ENCODE measurements at places on chromosomes 13 and 19. TPM values are rescaled to one million over a fixed set of nuclear protein-coding genes. Genes with fewer than 3 reads are reported as not detected.

GRCh38 chr13:91185294-91185863, 162.1 kb upstream of the MIR17HG start:
- no peak for DNase-seq

The FFAR2 gene
- not detected for total RNA-seq

- DNase-seq = no peak
These were observed 160.4 kb upstream of the PCDH9 start for GRCh38 chr13:67390462-67391086.

DNA sequence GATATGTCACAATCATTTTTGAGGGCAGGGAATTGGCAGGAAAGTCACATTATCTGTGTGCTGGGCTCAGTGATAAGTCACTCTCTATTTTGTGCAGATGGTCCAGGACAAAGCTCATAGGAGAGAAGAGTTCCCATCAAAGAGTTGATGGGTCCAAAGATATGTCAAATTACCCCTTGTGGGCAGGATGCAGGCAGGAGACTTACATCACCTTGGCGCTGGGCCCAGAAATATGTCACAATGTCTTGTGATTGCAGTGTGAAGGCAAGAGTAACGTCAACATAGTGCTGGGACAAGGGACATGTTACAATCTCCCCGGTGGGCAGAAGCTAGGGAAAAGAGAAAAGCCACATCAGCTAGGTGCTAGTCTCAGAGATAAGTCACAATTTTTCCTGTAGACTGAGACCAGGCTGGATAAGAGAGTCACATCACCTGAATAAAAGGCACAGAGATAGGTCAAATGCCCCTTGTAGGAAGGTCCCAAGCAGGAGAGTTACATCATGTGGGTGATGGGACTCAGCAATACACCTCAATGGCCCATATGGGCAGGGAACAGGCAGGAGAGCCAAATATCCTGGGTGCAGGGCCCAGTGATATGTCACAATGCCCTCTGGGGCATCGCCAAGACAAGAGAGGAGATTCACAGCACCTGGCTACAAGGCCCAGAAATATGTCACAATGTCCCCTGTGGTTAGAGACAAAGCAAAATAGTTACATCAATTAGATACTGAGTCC, 47.9 kb downstream of the ZNF99 start:
- DNase-seq = no peak

The KLK3 gene
- not detected for total RNA-seq
